ENCODE measurements at places on chromosomes 5 and 9.

- no peak overlapping the region for H3K27ac ChIP-seq
- no peaks in the 10 kb centered on the region for H3K4me1 ChIP-seq
- no peaks in the 10 kb centered on the region for H3K27me3 ChIP-seq
- peaks cover 6% of the 10 kb centered on the region for H3K36me3 ChIP-seq
- DNase-seq = no peak
- no peak overlapping the region for H3K4me3 ChIP-seq
Measured at GRCh38 chr5:77426670-77427069, 65.4 kb downstream of the WDR41 start.

- 0 out of 3 replicates have a peak, but pooled peaks cover 2% of the 10 kb centered on the region for H3K27me3 ChIP-seq
- no peak for DNase-seq
- no peaks in the 10 kb centered on the region for H3K4me1 ChIP-seq
- no peak overlapping the region for H3K4me3 ChIP-seq
- no peak overlapping the region for H3K27ac ChIP-seq
Measured at GRCh38 chr5:149018909-149019443, 43.9 kb downstream of the SH3TC2 start.

DNA sequence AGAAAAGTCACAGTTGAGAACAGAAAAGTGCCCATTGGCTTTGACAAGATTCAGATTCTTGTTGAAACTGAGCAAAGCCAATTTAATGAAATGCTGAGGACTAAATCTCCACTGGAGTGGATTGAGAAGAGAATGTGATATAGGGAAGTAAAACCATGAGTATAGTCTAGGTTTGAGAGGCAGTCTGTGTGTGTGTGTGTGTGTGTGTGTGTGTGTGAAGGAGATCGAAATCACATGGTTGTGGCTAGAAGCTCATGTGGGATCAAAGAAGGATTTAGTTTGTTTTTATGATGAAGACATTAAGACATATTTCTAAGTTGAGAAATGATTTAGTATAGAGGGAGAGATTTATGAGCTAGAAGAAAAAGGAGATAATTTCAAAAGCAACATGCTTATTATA, 275.7 kb upstream of the DAB2 start:
- no peak overlapping the region for H3K27ac ChIP-seq
- H3K4me1 ChIP-seq = no peaks in the 10 kb centered on the region
- no peaks in the 10 kb centered on the region for H3K36me3 ChIP-seq
- no peaks in the 10 kb centered on the region for H3K27me3 ChIP-seq
- no peak overlapping the region for H3K4me3 ChIP-seq

GRCh38 chr9:37859043-37859442, 44.9 kb downstream of the SLC25A51 start:
- no peaks in the 10 kb centered on the region for H3K4me1 ChIP-seq
- no peak for DNase-seq
- no peak overlapping the region for H3K27ac ChIP-seq
- H3K27me3 ChIP-seq = no peaks in the 10 kb centered on the region
- H3K36me3 ChIP-seq = peaks cover 88% of the 10 kb centered on the region

DNA sequence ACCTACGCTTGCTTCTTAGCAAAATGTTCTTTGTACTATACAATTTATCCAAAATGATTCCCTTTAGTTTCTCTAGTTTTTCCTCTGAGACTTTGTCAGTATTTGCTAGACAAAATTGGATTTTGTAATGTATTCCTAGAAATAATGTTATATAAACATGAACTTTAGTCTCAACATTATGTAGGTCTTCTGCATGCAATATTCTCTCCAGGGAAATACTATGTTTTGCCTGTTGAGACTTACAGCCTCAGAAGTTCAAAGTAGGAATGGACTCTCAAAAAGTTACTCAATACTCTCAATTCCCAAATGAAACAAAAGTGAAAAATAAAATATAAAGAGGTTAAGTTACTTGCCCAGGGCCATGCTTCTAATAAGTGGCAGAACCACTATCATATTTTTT, 24.8 kb upstream of the SMC2 start:
- no peaks in the 10 kb centered on the region for H3K4me1 ChIP-seq
- DNase-seq = no peak
- no peaks in the 10 kb centered on the region for H3K36me3 ChIP-seq
- no peaks in the 10 kb centered on the region for H3K27me3 ChIP-seq
- no peak overlapping the region for H3K27ac ChIP-seq

GRCh38 chr9:19378164-19378563, 1.9 kb downstream of the RPS6 start:
- peak overlapping the region; percentile 88 for H3K27ac ChIP-seq
- H3K36me3 ChIP-seq = peaks cover 67% of the 10 kb centered on the region
- H3K4me3 ChIP-seq = peak overlapping the region; percentile 92
- H3K4me1 ChIP-seq = peaks cover 4% of the 10 kb centered on the region
- no peak for DNase-seq
- no peaks in the 10 kb centered on the region for H3K27me3 ChIP-seq

DNA sequence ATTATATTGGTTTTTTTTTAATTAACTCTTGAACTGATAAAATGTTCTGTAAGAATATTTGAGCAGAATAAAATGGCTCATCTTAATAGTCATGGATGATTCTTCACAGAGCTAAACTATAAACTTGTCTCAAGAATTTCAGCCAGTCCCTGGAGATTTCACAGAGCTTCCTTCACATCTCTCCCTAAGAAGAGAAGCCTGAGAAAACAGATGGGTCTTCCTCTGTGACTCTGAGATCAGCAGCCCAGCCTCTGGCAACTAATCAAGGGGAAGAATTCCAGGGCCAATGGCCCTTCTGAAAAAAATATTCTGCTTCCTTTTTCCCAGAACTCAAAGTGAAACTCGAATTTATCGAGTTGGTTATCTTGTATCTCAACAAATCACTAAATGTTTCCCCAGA, 122.2 kb upstream of the ITGA1 start:
- no peaks in the 10 kb centered on the region for H3K36me3 ChIP-seq
- no peak overlapping the region for H3K4me3 ChIP-seq
- no peaks in the 10 kb centered on the region for H3K27me3 ChIP-seq
- H3K27ac ChIP-seq = no peak overlapping the region
- no peak for DNase-seq
- H3K4me1 ChIP-seq = no peaks in the 10 kb centered on the region

GRCh38 chr9:114290561-114290986, 32.3 kb upstream of the ORM1 start:
- H3K4me3 ChIP-seq = no peak overlapping the region
- DNase-seq = no peak
- no peaks in the 10 kb centered on the region for H3K36me3 ChIP-seq
- peaks cover 26% of the 10 kb centered on the region for H3K27me3 ChIP-seq

GRCh38 chr5:53355316-53355715, 125.1 kb upstream of the FST start:
- no peaks in the 10 kb centered on the region for H3K4me1 ChIP-seq
- H3K27me3 ChIP-seq = no peaks in the 10 kb centered on the region
- no peak overlapping the region for H3K27ac ChIP-seq
